CD8-positive, alpha-beta T cell (primary cell): ENCODE measurements at places on chromosomes 2 and 18. TPM values are rescaled to one million over a fixed set of nuclear protein-coding genes. Genes with fewer than 3 reads are reported as not detected.

TRABD2A gene
- 138 TPM for total RNA-seq

MSH6 gene
- 37.7 TPM for total RNA-seq

RNF138 gene
- total RNA-seq = 198 TPM

- DNase-seq = no peak
These were observed 93.7 kb upstream of the DNMT3A start for GRCh38 chr2:25435421-25435820.

- no peak for DNase-seq
These were observed 251.2 kb upstream of the PARD3B start for GRCh38 chr2:204293884-204294747.

DNA sequence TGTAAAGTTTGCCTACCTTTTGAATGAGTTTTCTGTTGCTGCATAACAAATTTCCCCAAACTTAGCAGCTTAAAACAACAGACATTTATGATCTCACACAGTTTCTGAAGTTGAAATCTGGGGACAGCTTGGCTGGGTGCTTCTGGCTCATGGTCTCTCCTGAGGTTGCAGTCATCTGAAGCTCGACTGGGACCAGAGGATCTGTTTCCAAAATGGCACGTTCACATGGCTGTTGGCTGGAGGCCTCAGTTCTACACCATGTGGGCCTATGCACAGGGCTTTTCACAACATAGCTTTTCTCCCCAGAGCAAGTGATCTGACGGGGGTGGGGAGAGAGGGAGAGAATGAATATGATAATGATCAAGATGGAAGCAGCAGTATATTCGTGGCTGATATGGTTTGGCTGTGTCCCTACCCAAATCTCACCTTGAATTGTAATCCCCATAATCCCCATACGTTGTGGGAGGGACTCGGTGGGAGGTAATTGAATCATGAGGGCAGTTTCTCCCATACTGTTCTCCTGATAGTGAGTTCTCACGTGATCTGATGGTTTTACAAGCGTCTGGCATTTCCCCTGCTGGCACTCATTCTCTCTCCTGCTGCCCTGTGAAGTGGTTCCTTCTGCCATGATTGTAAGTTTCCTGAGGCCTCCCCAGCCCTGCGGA lies 3.5 kb downstream of the RALB start:
- DNase-seq = no peak

TMEM214 gene
- 27.4 TPM for total RNA-seq

- DNase-seq = no peak
These were observed 633 bp downstream of the NABP1 start for GRCh38 chr2:191678437-191679100.

PID1 gene
- not detected for total RNA-seq

DNA sequence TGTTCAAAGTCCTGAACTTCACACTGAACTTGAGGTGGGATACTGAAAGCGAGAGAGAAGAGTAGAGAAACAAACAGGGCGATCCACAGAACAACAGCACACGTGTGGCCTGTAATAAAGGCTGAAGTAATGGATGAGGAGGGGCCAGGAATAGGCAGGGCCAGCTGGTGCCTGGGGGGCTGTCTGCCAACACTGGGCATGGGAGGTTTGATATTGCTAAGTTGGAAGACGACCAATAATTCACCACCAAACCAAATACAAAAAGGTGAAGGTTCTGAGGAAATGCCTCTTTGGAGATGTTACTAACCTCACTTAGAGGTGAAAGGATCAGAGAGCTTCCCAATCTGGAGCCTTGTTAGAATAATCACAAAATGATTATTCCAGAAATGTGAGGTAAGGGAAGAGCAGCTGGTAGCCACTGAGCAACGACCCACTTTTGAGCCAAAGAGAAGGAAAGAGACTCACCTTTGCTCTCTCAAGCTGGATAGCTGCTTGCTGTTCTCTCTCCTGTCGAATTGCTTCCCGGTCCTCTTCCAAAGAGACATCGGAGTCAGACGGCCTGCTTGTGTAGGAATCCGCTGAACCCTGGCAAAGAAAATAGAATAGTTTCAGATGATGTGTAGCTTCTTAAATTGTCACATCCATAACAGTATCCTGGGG lies 54.7 kb upstream of the ARL5A start:
- DNase-seq = no peak

DNA sequence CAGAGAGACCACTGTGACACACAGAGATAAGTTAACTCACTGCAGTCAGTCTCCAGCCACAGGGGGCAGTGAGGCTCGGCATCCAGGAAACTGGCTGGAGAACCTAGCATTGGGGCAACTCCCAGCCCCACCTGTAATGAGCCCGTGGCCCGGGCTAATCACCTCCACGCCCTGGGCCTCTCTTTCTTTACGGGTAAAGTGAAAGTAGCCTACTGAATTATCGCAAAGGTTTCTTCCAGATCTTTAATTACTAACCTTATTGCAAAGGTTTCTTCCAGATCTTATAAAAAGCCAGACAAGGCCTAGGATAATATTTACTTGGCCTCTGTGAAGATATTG lies 45.7 kb upstream of the ACAA2 start:
- DNase-seq = no peak

DNA sequence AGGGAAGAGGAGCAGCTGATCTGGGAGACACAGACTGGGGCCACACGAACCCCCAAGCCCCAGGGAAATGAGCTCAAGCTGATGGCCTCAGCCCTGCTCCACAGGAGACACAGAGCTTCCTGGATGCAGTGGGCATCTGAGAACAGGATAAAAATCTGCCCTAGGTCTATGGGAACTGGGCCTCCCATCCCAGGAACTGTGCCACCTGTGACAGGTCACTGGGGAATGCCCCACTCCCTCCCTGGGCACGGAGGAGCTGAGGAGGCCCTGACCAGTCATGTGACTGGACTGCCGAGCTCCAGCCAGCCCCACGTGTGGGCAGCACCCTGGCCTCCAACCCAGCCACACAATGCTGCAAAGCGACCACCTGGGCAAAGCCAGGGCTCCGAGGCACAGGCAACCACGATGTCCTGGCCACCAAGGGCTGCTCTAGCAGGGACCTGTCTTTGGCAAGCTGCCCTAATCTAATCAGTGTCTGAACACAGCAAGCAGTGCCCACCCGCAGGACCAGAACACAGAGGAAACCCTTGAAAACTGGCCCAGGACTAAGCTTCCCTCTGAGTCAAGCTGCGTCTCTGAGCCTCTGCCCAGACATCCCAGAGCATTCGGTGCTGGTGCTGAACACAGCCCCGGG lies 57.8 kb upstream of the ID2 start:
- no peak for DNase-seq

DNA sequence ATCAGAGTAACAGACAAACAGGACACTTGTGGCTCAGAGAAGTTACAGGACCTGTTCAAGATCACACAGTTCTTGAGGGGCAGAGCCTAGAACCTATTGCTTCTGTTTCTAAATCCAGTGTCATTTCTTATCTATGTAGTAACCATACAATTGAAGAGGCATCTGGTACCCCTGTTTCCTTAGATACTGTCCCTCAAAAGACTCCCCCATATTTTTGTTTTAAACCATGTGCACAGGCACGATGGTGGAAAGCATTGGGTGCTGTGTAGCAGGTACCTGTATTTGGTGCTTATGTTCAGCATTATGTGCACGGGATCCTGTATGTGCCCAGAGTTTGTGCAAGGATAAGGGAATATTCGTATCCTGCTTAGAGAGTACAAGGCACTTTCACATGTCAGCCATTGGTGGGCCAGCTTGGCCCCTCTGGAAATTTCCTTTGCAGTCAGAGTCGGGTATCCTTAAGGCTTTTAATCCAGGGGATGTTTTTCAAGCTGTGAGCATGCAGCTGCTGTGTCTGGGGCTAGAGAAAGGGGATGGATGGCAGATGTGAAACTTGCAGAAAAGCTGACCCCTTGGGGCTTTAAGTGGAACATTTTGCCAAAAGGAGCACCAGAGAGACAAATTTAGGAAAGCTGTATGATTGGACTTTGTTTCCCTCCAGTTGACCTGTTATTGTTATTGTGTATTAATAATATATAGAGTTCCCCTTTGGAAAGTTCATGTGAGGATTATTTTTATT lies 2.1 kb downstream of the LBH start:
- peak; percentile 50 for DNase-seq

- DNase-seq = no peak
These were observed 40.4 kb upstream of the CREG2 start for GRCh38 chr2:101427743-101428142.

AP1S3 gene
- 1.2 TPM for total RNA-seq

CHRNA1 gene
- total RNA-seq = 0.44 TPM

GALNT5 gene
- not detected for total RNA-seq

DNA sequence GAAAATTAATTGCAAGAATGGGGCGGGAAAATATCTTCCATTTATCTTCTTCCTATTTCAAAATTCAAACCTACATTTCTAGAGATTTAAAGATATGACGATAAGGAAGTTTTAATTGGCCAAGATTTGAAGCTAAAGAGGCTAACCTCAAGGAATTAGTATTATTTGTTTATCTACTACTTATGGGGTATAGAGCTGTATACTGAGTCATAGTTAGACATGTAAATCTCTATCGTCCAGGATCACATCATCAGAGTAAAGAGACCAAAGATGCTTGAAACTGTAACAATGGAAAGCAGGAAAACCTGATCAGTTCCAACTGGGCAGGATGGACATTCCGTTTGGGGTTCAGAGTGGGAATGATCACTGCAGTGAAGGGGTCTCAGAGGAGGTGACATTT lies 95.2 kb upstream of the KLF7 start:
- no peak for DNase-seq

GRCh38 chr2:137838255-137839092 lies 125.8 kb upstream of the HNMT start:
- no peak for DNase-seq

FKBP1B gene
- not detected for total RNA-seq
